ENCODE measurements at places on chromosomes 6 and 20.

GRCh38 chr6:2875359-2876191 is 27.5 kb downstream of the SERPINB9 start:
- DNase-seq: no peak

- peak; percentile 89 for DNase-seq
These were observed 23.9 kb upstream of the PRL start for GRCh38 chr6:22320750-22321149.

GRCh38 chr20:10448270-10449156 is 13.4 kb downstream of the SLX4IP start:
- DNase-seq: peak; percentile 54

- DNase-seq: no peak
These were observed 108.4 kb upstream of the PTPN1 start for GRCh38 chr20:50401587-50402418.

DNA sequence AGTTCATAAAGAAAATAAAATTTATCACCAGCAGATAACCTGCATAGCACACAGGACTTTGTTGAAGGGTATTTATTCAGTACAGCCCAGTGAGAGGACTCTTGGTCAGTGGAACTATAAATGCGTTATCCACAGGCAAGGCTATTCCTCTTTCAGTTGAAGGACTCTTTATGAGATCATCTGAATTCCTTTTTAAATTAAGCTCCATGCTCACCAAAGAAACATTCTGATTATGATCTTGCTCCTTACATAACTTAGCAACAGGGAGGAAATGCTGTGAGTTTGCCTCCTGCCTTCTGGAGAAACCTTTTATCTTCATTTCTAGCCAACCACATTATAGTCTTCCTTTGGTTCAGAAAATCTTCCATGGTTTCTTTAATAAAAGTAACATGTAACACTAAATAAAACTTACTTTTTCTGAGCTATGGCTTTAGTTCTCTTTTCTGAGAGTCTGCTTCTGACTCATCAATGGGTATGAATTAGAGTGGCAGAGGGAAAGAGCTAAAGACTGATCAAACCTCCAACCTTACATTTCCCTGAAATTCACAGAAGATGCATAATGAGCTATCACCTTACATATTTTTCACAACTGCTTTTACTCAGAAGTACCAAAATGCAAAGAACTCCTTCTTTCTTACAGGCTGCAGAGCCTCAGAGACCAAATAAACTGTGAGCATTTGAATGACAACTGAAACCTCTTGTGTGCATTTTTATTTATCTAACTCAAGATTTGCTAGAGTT is 267.2 kb downstream of the ADGRG6 start:
- peak; percentile 10 for DNase-seq

- DNase-seq: no peak
These were observed 121.3 kb downstream of the VEGFA start for GRCh38 chr6:43891072-43891870.

GRCh38 chr6:16524380-16524707 is 236.9 kb downstream of the ATXN1 start:
- DNase-seq: peak; percentile 77

DNA sequence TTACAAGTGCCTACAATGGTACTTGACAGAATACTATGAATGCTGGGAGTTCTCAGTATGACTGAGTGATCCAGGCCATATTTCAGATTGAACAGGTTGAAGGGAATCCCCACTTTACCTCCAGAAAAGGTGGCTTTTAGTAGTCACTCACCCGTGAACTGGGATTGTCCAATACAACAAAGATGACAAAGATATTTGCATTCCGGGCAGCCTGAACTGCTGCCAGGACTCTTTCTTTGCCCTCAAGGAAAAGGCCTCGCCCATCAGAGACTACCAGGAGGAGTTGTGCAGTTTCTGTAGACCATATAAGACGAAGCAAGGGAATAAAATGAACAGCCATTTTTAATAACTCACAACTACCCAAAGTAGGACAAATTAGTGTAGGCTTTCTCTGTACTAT is 6.3 kb upstream of the LYRM2 start:
- no peak for DNase-seq

- no peak for DNase-seq
These were observed 1201.6 kb upstream of the CITED2 start for GRCh38 chr6:140576004-140576555.

DNA sequence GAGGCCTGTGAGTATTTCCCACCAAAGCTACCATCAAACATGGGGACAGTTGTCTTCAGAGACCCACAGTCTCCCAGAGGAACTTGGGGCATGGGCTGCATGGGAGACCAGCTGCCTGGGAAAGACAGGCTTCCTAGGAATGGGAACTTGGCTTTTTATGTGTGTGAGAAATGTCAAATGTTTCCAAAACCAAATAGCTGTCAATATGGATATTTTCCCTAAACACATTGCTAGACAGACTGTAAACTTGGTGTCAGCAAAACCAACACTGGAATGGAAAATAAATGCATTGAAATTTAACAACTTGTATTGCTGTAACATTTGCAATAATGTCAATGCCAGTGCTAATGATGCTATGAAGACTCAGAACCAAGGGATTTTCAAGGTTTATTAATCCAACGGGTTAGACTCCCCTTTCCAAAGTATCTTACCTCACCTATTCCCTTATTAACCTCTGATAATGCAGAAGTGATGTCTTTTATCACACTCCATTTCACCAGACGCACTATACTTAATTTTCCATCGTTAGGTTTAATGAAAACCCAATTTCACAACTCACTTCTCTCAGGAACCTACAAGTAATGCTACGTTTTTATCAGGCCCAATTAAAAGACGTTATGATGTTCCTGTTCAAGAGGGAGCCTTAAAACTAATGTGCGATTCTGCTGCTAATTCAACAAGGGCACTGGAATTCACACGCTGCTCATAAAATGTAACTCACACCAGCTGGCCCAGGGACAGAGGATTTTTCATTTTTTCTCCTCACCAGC is 546.1 kb upstream of the CHD6 start:
- DNase-seq: no peak

- peak; percentile 7 for DNase-seq
These were observed 14.4 kb downstream of the MKKS start for GRCh38 chr20:10419550-10420133.

- no peak for DNase-seq
These were observed 326.3 kb downstream of the UBE3D start for GRCh38 chr6:82739303-82739702.

- DNase-seq: no peak
These were observed 75.1 kb upstream of the AFDN start for GRCh38 chr6:167751579-167752115.

GRCh38 chr6:34342247-34342646 is 50.2 kb downstream of the NUDT3 start:
- DNase-seq: no peak

DNA sequence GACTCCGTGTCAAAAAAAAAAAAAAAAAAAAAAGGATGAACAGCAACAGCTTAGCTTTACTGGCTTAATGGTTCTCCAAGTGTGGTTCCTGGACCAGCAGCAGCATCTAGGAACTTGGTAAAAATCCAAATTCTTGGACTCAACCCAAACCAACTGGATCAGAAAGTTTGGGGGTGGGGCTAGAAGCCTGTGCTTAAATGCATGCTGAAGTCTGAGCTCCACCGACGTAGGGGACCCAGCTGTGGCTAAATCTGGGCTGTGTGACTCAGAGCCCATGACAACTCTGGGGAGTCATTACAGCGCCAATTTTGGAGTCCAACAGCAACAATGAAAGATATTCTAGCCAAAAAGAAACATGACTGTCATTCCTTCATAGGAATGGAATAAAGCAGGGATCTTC is 13.6 kb upstream of the CHD6 start:
- peak; percentile 87 for DNase-seq

- DNase-seq: peak; percentile 89
These were observed 85.8 kb downstream of the BCAS1 start for GRCh38 chr20:53984356-53985149.

GRCh38 chr6:43968110-43968965 is 158.9 kb downstream of the MRPL14 start:
- DNase-seq: no peak

- DNase-seq: no peak
These were observed 39.9 kb downstream of the PYGB start for GRCh38 chr20:25287631-25288290.

- no peak for DNase-seq
These were observed 1214.8 kb upstream of the GJE1 start for GRCh38 chr6:140917911-140918310.

GRCh38 chr20:8616792-8617191 is 452.1 kb upstream of the PLCB4 start:
- peak; percentile 49 for DNase-seq

DNA sequence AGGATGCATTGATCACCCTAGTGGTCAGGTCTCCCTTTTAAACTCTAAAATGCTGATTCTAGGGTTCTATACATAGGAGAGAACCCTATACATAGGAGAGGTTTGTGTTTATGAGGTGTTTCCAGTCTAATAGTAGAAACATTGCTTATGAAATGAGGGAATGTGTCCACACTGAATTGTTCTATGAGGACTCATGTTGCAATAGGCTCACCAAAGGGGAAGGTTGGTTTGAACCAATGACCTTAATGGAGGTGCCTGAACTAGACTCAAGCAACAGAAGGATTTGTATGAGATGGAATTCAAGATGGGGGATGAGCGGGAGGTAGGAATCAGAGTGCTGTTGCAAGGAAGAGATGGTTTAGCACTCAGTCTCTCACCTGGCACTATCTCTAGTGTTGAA is 33.5 kb upstream of the UBR2 start:
- DNase-seq: no peak

DNA sequence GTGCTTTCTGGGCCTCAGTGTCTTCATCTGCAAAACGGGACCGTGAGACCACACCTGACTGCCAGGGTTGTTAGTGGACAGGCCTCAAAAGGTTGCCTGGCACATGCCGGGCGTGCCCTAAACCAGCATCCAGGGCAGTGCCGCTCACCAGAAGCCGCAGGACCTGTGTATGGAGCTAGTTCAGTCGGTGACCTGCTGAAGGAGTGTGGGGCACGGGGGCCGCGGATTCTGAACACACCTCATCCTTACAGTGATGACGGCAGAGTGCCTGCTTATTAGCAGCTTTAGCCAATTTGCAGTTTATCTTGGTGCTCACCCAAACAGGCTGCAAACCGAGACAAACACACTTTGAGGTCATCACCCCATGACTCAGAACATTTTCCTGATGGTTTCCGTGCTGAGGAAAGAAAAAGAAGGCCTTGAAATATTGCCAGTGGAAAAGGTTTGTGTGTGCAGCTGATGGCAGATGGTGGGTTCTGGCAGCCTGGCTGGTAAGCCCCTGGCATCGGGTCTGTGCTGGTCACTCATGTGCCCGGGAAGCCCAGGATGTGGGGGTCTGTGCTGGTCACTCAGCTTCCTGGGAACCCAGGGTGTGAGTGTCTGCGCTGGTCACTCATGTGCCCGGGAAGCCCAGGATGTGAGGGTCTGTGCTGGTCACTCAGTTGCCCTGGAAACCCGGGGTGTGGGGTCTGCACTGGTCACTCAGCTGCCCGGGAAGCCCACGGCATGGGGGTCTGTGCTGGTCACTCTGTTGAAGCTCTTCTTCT is 153.8 kb downstream of the ERMARD start:
- peak; percentile 74 for DNase-seq

DNA sequence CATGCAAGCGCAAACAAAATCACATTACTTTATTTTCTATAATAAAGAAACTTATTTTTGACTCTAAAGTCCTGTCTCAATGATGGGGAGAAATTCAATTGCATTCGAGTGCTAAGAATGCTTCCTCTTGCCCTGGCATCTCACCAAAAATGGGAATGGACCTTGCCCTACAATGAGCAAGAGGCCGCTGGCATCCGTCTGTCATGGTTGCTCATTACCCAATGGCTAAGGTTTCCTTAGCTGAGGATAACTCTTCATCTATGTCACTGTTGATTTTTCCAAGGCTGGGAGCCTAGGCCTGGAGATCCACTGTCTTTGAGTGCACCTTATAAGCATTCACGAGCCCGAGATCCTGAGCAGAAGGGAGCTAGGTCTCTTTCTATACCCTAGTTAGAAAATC is 471.3 kb upstream of the NRSN1 start:
- DNase-seq: no peak

GRCh38 chr6:4085332-4085700 is 6.4 kb upstream of the FAM217A start:
- DNase-seq: peak; percentile 50

DNA sequence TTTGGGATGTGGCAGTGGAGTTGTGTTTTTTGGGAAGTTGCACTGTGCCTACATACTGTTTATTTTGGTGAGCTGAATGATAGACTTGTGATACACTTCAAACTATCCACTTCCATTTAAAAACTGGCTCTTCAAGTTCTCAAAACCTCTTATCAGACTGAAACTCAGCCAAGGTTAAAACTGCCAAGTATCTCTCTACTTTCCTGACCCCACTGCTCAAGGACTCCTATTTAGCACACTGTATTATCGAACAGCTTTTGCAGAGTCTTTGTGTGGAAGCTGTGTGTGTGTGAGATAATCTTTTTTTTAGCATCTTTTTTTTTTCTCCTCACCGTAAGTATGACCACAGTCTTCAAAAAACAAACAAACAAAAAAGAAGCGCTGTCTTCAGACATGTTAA is 21.1 kb downstream of the STX11 start:
- DNase-seq: no peak

GRCh38 chr6:10485406-10485805 is 35.7 kb upstream of the GCNT2 start:
- DNase-seq: no peak

- no peak for DNase-seq
These were observed 43.8 kb upstream of the EIF2S2 start for GRCh38 chr20:34155836-34156235.

GRCh38 chr6:168640768-168641167 is 199.8 kb downstream of the SMOC2 start:
- peak; percentile 10 for DNase-seq

DNA sequence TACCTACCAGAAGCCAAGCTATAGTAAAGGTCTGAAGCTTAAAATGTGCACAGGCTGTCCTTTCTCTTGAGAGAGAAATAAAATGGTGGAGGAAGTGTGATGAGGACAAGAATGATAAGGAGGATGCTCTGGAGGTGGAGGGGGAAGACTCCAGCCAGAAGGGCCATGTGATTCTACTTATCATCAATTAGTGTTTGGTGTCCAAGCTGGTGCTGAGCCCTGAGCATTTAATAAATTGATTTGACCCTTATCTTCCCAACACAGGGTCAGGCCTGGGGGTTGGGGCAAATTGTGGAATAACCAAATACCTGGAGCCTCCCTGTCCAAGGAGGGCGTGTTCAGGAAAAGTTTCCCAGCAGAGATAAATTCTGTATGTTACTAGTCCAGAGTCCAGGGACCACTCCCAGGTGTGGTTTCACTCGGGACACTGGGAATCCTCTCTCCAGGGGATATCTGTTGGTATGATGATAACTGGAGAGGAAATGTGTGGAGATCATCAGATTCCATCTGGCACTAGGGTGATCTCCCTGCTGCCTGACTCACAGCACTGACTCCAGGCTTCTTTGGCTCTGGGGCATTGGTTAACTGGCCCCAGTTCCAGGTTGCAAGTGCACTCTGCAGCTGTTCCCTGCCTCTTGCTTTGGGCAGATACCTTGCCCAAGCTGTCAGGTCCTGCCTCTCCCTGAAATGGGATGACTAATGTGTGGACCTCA is 3.8 kb upstream of the MYBL2 start:
- peak; percentile 47 for DNase-seq

DNA sequence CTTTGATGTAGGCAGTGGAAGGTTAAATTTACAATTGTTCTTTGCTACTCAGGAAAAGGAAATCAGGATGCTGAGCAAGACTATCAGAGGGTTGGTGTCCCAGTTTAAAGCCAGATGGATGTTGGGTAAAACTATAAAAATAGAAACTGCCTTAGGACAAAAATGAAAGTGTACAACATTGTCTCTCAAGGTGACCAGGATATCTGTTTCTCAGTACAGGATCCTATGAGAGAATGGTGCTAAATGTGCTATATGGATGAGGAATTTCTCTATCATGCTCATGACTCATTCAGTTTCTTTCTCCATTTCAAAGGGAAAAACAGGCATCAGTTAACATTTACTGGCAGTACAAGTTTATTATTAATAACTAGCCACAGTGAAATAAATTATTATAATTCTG is 534.2 kb upstream of the GJE1 start:
- peak; percentile 49 for DNase-seq

Data from fibroblast of mammary gland (primary cell).